ENCODE measurements at places on chromosomes 4 and X.

DNA sequence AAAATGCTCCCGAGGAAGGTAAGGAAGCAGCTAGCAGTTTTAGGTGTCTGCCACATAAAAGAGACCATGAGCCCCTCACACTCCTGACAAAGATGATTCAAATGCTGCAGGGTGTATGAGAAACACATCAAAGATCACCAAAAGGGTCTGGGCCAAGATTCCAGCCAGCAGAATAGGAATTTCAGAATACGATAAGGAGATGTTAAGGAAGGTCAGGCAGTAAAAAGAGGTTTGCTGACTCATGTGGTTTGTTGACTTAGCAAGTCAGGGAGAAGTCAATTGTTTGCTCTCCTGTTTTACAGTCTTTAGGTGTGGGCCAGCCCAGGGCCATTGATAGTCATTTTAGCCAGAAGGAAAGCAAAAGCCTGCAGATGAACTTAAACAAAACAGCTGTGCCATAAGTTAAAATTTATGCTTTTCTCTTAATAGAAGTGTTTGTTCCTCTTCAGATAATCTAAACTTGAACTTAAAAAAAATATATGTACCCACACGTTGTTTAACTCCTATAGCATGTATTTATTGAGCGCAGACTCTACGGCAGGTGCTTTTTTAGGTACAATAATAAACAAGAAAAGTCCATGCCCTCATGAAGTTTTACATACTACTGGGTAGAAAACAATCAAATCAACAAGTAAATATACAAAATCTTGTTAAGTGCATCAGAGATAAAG is 115.6 kb downstream of the CAMK2D start:
- DNase-seq, result no peak

- no peak for DNase-seq
These were observed 325.6 kb upstream of the BOD1L1 start for GRCh38 chr4:13953083-13953482.

DNA sequence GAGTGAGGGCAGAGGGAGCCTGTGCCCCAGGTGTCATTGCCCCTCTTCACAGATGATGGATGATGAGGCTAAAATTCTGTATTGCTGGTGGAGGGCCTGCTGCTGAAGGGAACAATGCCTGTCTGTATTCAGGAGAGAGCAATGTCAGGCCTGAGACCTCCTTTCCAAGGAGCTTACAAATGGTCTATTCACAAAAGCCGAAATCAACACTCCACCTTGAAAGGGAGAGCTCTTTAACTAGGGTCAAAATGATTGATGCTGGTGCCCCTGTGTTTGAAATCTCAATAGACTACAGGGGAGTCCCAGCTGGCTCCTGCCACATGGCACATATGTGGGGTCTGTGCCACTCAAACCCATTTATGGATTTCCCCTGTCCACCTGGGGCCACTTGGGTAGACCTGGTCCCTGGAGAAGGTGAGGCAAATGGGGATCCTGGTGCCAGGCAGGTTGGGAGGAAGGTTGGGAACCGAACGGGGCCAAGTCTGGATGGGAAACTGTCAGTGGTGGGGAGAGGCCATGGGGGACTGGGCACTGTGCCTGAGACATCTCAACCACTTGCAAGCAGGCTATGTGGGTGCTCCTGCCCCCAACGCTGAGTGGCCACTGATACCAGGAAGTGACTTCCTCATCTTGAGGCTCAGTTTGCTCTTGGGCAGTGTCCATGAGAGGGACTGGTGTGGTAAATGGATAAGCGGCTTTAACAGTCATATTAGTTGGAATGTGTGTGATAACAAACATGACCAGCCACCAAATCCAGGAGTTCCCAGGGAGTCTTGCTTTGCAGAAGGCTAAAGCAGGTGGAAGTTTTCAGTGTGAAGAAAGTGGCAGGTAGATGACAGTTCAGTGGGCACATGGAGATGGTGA is 223.8 kb upstream of the PSAPL1 start:
- no peak for DNase-seq

DNA sequence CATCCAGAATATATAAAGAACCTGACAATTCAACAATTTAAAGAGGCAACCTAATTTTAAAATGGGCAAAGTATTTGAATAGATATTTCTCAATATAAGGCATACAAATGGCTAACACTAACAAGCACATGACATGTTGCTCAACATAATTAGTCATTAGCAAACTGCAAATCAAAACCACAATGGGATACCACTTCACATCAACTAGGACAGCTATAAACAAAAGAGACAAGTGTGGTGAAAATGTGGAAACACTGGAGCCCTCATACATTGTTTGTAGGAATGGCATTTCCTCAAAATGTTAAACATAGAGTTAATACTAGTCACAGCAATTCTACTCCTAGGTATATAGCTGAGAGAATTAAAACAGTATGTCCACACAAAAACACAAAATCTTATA is 96.7 kb downstream of the CORIN start:
- no peak for DNase-seq

DNA sequence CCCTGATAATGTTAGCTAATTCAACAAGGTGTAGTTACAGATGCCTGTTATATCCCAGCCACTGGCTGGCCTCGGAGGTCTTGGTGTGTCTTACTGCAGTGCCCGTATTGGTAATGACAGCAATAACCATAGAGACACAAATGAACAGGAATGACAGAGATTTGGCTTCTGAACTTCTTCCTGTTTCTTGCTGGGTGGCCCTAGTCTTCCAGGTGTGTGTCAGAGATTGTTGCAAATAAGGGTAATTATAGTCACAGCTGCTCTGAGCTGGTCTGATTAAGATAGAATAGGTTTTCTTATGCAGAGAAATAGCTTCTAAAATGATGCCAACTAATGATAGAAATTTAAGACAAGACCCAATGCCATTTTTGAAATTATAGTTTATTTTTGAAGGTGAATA is 64.1 kb upstream of the MAD2L1 start:
- no peak for DNase-seq

DNA sequence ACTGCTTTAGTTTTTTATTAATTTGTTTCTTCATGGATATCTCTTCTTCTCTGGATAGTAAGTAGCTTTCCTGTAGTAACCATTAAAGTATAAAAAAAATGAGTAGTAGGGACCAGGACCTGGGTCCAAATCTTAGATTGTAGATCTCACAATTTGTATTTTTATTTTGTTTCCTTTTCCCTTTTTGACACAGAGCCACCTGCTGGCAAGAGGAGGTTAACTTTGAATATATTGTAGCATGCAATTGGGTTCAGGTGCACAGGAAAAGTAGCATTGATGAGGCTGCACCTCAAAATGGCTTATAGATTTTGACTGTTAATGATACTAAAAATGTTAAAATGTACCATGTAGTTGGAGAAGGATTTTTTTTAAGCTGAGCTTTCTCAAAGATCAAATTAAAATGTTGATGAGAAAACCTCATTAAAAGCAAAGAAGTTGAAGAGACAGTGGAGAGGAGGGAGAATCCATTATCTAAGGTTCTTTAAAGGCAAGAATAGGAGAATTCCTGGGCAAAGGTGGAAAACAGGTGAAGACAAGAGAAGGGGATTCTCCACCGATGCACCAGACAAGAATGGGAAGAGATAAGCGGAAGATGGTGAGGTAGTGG is 48.3 kb upstream of the HPGDS start:
- peak; percentile 12 for DNase-seq

DNA sequence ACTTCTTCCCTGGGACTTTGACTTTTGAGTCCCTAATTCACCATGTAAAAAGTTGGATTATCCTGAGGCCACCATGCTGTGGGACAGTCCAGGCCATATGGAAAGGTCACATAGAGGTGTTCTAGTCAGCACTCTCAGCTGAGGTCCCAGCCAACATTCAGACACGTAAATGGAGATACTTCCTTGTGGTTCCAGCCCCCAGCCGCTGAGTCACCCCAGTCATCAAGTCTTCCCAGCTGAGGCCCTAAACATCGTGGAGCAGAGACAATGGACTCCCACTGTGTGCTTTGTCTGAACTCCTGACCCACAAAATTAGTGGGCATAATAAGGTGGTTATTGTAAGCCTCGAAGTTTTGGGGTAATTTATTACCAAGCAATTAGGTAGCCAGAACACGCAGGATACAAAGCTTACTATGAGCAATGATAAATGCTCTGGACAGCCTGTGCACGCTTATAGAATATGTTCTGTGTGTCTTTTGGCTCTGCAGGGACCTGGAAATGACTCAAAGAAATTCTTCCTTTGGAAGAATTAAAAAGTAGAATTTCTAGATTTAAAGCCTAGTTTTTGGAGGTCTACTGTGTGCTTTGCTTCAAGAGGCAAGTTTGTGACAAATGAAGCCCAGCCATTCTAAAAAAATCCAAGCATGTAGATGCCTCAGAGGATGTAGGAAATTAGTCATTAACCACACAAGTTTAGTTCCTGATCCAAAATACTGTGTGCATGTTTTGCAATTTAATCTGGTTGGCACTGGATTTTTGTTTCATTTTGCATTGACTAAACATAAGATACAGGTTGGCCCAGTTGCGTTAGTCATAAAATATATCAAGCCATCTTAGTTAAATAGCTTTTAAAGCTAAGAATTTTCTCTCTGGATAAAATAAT is 33.2 kb upstream of the SLC9A7 start:
- DNase-seq, result peak; percentile 13

GRCh38 chrX:48617542-48618340 is 20.4 kb downstream of the WDR13 start:
- DNase-seq, result no peak

DNA sequence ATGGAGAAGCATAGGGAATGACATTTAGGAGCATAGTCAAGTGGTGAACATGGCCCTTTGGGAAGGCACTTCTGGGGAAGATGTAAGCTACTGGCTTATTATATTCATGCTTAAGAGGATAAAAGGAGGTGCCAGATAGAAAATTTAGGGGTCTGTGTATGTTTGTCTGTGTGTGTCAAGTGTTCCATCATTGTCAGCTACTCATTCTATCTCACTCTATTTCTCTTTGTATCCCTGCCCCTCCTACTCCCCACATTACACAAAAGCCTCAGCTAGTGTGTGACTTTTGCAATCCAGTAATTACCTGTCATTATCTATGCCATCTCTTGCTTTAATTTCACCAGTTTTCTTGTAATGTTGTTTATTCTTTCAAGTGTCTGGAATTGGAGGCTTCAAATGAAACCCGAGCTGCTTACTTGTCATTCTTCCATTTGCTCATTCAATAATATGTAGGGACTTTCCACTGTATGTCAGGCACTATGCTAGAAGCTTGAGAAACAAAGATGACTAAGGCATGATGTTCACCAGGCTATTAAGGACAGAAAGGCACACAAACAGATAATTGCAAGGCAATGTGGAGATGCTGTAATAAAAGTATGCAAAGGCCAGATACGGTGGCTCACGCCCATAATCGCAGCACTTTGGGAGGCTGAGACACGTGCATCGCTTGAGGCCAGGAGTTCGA is 229.8 kb upstream of the TEX13C start:
- no peak for DNase-seq

GRCh38 chrX:109270580-109271484 is 211.1 kb downstream of the GUCY2F start:
- peak; percentile 31 for DNase-seq

GRCh38 chr4:52862639-52863161 is 583 bp downstream of the RASL11B start:
- DNase-seq, result no peak

GRCh38 chrX:104618106-104618895 is 52.3 kb downstream of the IL1RAPL2 start:
- no peak for DNase-seq

DNA sequence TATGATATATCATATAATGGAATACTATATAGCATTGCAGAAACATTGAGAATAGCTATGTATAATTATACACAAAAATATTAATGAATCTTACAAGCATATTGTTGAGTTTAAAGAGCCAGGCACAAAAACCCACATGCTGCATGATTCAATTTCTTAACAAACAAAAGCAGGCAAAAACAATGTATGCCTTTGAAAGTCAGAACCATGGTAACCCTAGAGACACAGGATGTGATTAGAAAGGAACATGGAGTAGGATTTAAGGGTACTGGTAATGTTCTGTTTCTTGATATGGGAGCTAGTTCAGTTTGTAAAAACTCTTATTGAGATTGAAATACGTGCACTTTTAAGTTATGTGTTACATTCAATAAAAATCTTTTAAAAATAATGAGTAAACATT is 21.5 kb downstream of the CXCL8 start:
- DNase-seq, result no peak

GRCh38 chr4:123401271-123402120 is 4.9 kb downstream of the SPRY1 start:
- DNase-seq, result no peak

DNA sequence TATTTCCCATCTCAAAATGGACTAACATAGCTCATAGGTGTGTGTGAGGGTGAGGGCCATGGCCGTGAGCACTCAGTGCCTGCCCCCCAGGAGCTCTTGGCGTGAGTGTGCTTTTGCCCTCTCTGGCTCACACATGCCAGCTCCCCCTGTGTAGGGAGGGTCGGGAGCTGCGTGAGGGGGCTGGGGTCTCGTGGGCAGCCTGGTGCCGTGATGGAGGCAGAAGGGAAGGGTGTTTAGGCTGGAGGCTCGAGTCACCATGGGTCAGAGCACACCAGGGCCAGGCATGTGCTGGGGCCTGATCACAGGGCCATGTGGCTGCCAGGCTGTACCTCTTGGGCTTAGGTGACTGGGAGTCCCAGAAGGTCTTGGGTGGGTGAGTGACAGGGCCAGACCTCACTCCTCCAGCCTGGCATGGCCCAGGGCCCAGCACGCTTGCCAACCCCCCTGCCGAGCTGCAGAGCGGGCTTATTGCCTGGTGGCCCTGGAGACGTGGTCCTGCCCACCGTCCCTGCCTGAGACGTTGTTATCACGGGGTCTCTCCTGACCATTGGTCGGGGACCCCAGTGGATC is 44.0 kb downstream of the ADRA2C start:
- no peak for DNase-seq

DNA sequence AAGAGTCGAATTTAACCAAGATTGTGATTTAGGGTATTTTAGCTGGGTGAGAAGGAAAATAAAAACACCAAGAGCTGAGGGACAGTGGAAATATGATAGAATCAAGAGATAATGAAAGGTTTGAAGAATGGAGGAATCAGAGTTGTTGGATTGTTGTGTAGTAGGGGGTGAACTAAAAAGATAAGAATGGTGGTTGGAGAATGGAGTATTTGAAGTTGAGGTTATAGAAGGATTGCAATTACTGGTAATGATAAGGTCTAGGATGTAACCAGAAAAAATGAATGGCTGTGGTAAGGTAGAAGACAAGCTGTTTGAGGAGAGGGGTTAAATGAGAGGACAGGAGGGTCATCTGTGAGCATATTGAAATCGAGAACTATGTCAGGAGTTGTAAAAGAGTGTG is 4.5 kb downstream of the ABCE1 start:
- no peak for DNase-seq

- no peak for DNase-seq
These were observed 188.7 kb upstream of the TLL1 start for GRCh38 chr4:165684177-165684805.
